Activated CD8-positive, alpha-beta T cell treated with anti-CD3 and anti-CD28 coated beads, Interleukin-2, amount 10 ng/mL, durations not matched to agents 7 days and 5 days (primary cell): ENCODE measurements at places on chromosomes 13 and 19.

GRCh38 chr13:21461131-21461530 is 2.0 kb upstream of the ZDHHC20 start:
- no peak for DNase-seq

DNA sequence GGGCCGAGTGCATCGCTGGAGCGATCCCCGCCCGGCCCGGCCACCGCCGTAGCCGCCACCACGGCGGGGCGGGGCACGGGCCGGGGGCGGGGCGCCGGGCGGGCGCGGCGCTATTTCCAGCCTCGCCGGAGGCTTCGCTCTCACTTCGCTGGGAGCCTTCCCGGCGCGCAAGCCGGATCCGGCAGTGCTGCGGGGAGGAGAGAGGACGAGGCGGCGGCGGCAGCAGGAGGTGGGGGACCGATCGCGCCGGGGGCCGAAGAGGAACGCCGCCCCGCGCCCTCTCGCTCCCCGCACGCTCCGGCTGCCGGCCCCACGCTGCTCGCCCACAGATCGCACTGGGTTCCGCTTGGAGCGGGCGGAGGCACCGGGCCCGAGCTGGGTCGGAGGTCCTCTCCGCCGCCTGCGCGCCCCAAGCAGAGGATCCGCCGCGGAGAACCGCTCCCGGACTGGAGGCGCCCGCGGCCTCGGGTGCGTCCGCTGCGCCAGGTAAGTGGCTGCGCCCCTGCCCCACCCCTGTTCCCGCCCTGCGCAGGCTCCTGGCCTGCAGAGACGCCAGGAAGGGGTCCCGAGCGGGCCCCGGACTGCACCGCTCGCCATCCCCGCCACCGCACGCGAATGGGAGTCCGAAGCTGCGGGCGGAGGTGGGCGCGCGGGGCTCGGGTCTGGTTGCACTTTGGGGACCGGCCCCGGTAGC is at the start of gene CHST8:
Gene CHST8, plus strand, starts transcription at position 143 of the 694 bp plus-strand sequence. CDS start 67,309 bp downstream, outside the sequence.
- DNase-seq, result no peak

DNA sequence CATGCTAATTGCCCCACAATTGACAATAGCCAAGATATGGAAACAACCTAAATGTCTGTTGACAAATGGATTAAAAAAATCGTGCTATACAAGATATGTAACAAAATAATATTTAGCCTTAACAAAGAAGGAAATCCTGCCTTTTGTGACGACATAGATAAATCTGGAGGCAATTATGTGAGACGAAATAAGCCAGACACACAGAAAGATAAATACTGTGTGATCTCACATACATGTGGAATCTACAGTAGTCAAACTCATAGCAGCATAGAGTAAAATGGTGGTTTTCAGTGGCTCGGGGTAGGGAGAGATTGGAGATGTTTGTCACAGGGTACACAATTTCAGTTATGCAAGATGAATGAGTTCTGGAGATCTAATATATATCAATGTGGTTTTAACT is 895.8 kb downstream of the SLITRK6 start:
- no peak for DNase-seq

DNA sequence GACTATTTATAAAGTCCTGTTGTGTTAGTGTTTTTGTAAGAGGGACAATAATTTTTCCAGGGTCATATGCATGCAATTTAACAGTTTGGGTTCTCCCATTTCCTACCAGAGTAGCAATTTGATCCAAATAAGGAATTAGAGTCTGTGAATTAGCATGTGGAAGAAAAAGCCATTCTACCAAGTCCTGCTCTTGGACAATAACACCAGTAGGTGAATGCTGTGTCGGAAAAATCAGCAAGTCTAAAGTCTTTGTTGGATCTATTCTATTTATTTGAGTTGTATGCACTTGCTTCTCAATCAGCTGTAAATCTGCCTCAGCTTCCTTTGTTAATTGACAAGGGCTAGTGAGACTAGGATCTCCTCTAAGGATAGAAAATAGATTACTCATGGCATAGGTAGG is 21.4 kb upstream of the IL17D start:
- DNase-seq, result no peak

DNA sequence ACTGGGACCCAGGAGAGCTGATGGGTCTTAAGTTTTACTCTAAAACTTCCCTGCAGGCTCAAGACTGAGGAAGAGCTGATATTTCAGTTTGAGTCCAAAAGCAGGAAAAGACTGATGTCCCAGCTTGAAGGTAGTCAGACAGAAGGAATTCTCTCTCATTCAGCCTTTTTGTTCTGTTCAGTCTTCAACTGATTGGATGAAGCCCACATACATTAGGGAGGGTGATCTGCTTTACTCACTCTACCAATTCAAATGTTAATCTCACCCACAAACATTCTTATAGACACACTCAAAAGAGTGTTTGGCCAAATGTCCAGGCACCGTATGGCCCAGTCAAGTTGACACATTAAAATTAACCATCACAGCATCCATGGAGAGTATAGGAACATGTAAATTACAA is 173.5 kb downstream of the KCNRG start:
- no peak for DNase-seq

DNA sequence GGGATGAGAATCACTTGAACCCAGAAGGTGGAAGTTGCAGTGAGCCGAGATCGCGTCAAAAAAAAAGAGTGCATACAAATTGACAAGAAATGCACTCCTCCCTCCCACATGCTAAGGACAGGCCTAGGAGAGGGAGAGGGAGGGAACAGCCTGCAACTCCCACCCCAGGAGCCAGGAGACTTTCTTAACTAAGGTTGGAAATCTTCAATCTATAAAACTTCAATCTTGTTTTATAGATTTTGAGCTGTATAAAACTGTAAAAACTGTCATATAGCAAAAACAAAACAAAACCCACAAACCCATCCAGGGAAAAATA is 1.3 kb upstream of the SYCN start:
- no peak for DNase-seq

DNA sequence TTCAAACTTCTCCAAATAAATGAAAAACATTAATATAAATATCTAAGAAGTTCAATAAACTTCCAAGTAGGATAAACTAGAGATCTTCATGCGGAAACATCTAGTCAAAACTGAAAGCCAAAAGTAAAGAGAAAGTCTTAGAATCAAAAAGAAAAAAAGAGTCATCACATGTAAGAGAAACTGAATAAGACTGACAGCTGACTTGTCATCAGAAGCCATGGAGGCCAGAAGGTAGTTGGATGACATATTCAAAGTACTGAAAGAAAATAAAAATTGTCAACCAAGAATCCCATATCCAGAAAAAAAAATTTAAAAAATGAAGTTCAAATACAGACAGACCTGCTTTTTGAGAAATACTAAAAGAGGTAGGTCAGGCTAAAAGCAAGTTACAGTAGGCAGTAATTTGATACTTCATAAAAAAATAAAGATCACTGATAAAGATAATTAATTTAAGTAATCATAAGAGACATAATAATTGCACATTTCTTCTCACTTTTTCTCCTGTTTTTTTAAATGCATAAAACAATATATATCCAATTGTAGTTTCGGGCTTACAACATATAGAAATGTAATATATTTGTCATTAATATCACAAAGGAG is 327.6 kb upstream of the PCDH9 start:
- DNase-seq, result no peak
